ENCODE measurements at places on chromosomes 13 and 19. TPM values are rescaled to one million over a fixed set of nuclear protein-coding genes. Genes with fewer than 3 reads are reported as not detected.
A peak's percentile ranks its signal among the peaks of the same experiment; 100 is the strongest.

DNA sequence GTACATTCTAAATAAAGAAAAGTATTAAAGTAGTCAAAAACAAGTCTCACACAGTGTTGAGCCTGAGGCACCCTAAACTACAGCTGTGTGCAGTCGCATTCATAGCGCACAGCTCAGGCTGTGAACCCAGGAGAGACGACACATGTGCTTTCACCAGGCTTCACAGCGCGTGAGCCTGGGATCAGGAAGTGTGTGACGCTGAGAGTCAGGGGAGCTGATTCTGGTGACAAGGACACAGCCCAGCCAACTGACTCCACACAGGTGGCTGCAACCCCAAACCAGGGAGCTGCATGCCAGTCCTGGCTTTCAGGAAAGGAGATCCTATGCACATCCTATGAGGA lies 41.6 kb downstream of the COL4A1 start:
- H3K27me3 ChIP-seq, result no peaks in the 10 kb centered on the region
- peaks cover 5% of the 10 kb centered on the region for H3K4me1 ChIP-seq
- H3K36me3 ChIP-seq, result no peaks in the 10 kb centered on the region
- DNase-seq, result no peak

F10 gene
- 2.4 TPM for total RNA-seq

DNA sequence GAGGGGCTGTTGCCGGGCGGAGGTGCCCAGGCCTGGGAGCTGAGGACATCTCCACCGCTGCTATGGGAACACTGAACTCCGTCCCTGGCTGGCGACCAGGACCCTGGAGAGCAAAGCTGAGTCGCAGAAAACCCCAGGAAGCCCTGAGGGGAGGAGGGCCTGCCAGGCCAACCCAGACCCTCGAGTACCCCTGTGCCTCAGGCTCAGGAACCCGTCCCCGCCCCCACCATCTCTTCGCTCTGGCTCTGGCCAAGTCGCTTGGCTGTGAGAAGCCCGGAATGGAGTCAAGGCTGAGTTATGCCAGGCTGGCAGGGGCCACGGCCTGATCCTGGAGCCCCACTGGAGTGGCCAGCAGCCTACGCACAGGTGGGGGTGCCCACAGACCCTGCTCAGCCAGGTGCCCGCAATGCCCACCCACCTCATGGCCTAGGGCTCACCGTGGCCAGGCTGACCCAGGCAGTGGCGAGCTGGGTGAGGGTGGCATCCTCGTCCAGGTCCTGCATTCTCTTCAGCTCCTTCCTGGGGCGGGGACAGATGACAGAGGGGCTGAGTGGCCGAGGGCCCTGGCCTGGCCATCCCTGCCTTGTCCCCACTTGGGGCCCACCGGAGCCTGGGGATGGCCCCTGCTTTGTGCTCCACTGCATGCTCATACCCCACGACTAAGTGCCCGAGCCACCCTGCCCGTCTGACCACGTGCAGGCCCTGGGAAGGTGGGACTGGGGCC lies 8.5 kb upstream of the CERS1 start:
- H3K27ac ChIP-seq, result no peak overlapping the region
- H3K4me3 ChIP-seq, result no peak overlapping the region
- no peaks in the 10 kb centered on the region for H3K4me1 ChIP-seq
- H3K36me3 ChIP-seq, result peaks cover 97% of the 10 kb centered on the region
- H3K27me3 ChIP-seq, result no peaks in the 10 kb centered on the region

DNA sequence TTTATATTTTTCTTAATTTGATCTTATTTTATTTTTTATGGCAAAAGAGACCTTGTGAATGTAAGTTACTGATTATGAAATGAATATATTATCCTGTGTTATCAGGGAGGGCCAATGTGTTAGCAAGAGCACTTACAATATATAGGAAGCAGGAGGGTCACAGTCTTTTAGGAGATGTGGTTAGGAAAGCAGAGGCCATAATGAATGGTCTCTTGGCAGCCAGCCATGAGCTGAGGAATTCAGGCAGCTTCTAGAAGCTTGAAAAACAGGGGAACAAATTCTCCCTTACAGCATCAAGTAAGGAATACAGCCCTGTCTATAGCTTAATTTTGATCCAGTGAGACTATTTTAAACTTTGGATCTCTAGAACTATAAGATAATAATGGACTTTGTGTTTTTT lies 2374.6 kb downstream of the PCDH9 start:
- H3K4me3 ChIP-seq, result no peak overlapping the region
- no peak for DNase-seq
- no peak overlapping the region for H3K27ac ChIP-seq

DNA sequence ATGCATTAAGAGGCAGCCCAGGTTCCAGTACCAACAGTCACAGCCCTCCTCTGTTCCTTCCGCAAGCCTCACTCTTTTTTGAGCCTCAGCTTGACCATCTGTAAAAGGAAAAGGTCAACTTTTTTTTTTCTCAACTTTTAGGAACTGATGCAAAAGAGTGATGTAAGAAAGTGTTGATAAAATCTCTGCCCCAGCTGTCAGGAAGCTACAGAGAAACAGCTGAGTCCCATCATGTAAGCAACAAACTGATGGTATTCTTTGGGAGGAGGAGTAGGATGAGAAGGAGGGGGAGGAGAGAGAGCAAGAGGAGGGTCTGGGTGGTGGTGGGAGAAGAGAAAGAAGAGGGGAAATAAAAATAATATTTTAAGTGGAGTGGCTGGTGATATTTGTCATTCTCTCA lies 233.9 kb upstream of the TSHZ3 start:
- H3K36me3 ChIP-seq, result no peaks in the 10 kb centered on the region
- H3K4me3 ChIP-seq, result no peak overlapping the region
- H3K27me3 ChIP-seq, result no peaks in the 10 kb centered on the region
- no peaks in the 10 kb centered on the region for H3K4me1 ChIP-seq
- no peak overlapping the region for H3K27ac ChIP-seq

- no peak for DNase-seq
- no peak overlapping the region for H3K4me3 ChIP-seq
- no peaks in the 10 kb centered on the region for H3K27me3 ChIP-seq
- no peaks in the 10 kb centered on the region for H3K36me3 ChIP-seq
Measured at GRCh38 chr19:11560404-11561051, 1.5 kb upstream of the ELOF1 start.

DNA sequence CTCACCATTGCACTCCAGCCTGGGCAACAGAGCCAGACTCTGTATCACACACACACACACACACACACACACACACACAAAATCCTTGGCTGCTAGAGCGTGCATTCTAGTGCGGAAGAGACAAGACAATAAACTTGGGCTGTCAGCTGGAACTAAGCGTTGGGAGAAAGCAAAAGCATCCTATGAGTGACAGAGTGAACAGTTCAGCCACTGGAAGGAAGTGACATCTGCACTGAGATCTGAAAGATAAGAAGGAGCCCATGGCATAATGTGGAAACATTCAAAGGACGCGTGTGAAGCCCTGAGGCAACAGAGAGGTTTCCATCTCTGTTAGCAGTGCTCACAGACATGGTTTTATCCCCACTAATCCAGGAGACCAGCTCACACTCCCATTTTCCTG lies 3.5 kb upstream of the SLC1A5 start:
- H3K4me3 ChIP-seq, result no peak overlapping the region
- DNase-seq, result no peak
- no peaks in the 10 kb centered on the region for H3K27me3 ChIP-seq
- no peaks in the 10 kb centered on the region for H3K4me1 ChIP-seq
- no peak overlapping the region for H3K27ac ChIP-seq
- H3K36me3 ChIP-seq, result no peaks in the 10 kb centered on the region

- H3K4me3 ChIP-seq, result no peak overlapping the region
- H3K4me1 ChIP-seq, result peaks cover 5% of the 10 kb centered on the region
- no peak for DNase-seq
Measured at GRCh38 chr13:110610955-110611595, 4.3 kb upstream of the NAXD start.

- no peak for DNase-seq
- H3K4me3 ChIP-seq, result no peak overlapping the region
- H3K4me1 ChIP-seq, result no peaks in the 10 kb centered on the region
Measured at GRCh38 chr19:28148554-28148953, 1064.4 kb downstream of the UQCRFS1 start.

DNA sequence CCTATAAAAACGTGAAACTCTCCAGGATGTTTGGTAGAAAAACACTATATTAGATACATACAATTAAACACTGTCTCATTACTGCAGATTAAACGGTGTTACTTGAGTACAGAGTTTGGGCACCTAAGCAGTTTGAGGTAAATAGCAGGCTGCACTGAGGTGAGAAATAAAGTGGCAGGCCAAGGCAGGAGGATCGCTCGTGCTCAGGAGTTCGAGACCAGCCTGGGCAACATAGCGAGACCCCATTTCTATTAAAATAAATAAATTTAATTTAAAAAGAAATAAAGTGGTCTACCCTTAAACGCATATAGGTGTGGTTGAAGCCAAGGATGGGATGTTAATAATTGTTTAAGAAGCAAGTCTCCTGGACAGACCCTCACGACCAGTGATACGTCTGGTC lies 1.2 kb downstream of the PSPC1 start:
- no peaks in the 10 kb centered on the region for H3K36me3 ChIP-seq
- DNase-seq, result no peak
- H3K27ac ChIP-seq, result peak overlapping the region; percentile 94
- peak overlapping the region; percentile 91 for H3K4me3 ChIP-seq
- peaks cover 6% of the 10 kb centered on the region for H3K4me1 ChIP-seq
- H3K27me3 ChIP-seq, result no peaks in the 10 kb centered on the region

All from esophagus squamous epithelium (tissue), 5 donors.